Nasal cavity respiratory epithelium epithelial cell of viscerocranial mucosa (primary cell): ENCODE measurements at places on chromosomes 6 and 20. TPM values are rescaled to one million over a fixed set of nuclear protein-coding genes. Genes with fewer than 3 reads are reported as not detected.

Gene POM121L2
- total RNA-seq, result under 0.01 TPM in 1 of 2 replicates, not detected in the other

Gene SPAG4
- 3.2 and 5.1 TPM in 2 replicates for total RNA-seq

Gene ANKRD6
- 6.5 and 23.2 TPM in 2 replicates for total RNA-seq

Gene SGK2
- under 0.01 and 0.93 TPM in 2 replicates for total RNA-seq

Gene EGFL8
- total RNA-seq, result 0.34 and 1.3 TPM in 2 replicates

Gene NKX2-2
- not detected in 2 replicates for total RNA-seq

Gene CASS4
- total RNA-seq, result under 0.01 and 0.64 TPM in 2 replicates

Gene CCDC28A
- 12.0 and 13.5 TPM in 2 replicates for total RNA-seq

Gene SNX14
- 98.1 and 99.1 TPM in 2 replicates for total RNA-seq

Gene CCM2L
- total RNA-seq, result not detected in 2 replicates

Gene GUCA1A
- total RNA-seq, result not detected in 2 replicates

Gene BACH2
- total RNA-seq, result 0.68 and 5.1 TPM in 2 replicates

Gene MCCD1
- not detected in 2 replicates for total RNA-seq

Gene LRRN4
- total RNA-seq, result 0.07 TPM in 1 of 2 replicates, not detected in the other

Gene EFCAB8
- 0.36 and 0.68 TPM in 2 replicates for total RNA-seq

Gene TTBK1
- not detected in 2 replicates for total RNA-seq

Gene HLA-DPA1
- total RNA-seq, result 0.14 TPM in 1 of 2 replicates, not detected in the other

Gene RALGAPA2
- total RNA-seq, result 10.3 and 44.1 TPM in 2 replicates

Gene ISM1
- 0.14 and 0.34 TPM in 2 replicates for total RNA-seq

Gene PPP1R16B
- under 0.01 and 0.21 TPM in 2 replicates for total RNA-seq

Gene HFE
- 1.4 and 8.8 TPM in 2 replicates for total RNA-seq

Gene BPIFB1
- total RNA-seq, result 3.3 TPM in 1 of 2 replicates, not detected in the other

Gene ENPP3
- total RNA-seq, result 0.07 TPM in 1 of 2 replicates, not detected in the other

Gene SNAP25
- not detected in 2 replicates for total RNA-seq

Gene PPP1R3G
- total RNA-seq, result 0.34 and 0.93 TPM in 2 replicates

Gene OR2H2
- not detected in 2 replicates for total RNA-seq

Gene EDN3
- not detected in 2 replicates for total RNA-seq

Gene MYL9
- total RNA-seq, result 1.4 and 10.5 TPM in 2 replicates

Gene C6orf163
- total RNA-seq, result 0.68 and 3.2 TPM in 2 replicates

Gene ELOVL4
- total RNA-seq, result 5.8 and 13.7 TPM in 2 replicates

Gene AVP
- total RNA-seq, result not detected in 2 replicates

Gene GTSF1L
- not detected in 2 replicates for total RNA-seq

Gene RCAN2
- total RNA-seq, result under 0.01 TPM in 1 of 2 replicates, not detected in the other

Gene RIPPLY2
- total RNA-seq, result 0.64 TPM in 1 of 2 replicates, not detected in the other

Gene BPIFA1
- total RNA-seq, result 24.0 TPM in 1 of 2 replicates, not detected in the other

Gene SMPD2
- 13.0 and 17.8 TPM in 2 replicates for total RNA-seq

Gene AGER
- 0.14 and 0.34 TPM in 2 replicates for total RNA-seq

Gene LAMP5
- not detected in 2 replicates for total RNA-seq

Gene RBM38
- total RNA-seq, result 8.5 and 13.2 TPM in 2 replicates

Gene C2
- 0.71 and 1.0 TPM in 2 replicates for total RNA-seq

Gene SYCP2L
- 0.85 and 2.4 TPM in 2 replicates for total RNA-seq

Gene PAQR8
- 1.0 and 1.5 TPM in 2 replicates for total RNA-seq

Gene TGM2
- total RNA-seq, result 0.68 and 24.8 TPM in 2 replicates

Gene CLPSL2
- total RNA-seq, result not detected in 2 replicates

Gene MOG
- total RNA-seq, result not detected in 2 replicates

Gene NMBR
- total RNA-seq, result under 0.01 TPM in 1 of 2 replicates, not detected in the other

Gene CD24
- total RNA-seq, result 877 and 1,120 TPM in 2 replicates

Gene RBBP8NL
- under 0.01 and 1.1 TPM in 2 replicates for total RNA-seq

Gene CST5
- total RNA-seq, result not detected in 2 replicates

Gene VSTM2L
- total RNA-seq, result 1.4 and 7.4 TPM in 2 replicates

Gene SLC2A10
- 6.5 and 12.1 TPM in 2 replicates for total RNA-seq

Gene GNL1
- 30.9 and 31.4 TPM in 2 replicates for total RNA-seq

Gene HLA-DQA2
- not detected in 2 replicates for total RNA-seq

Gene TINAG
- not detected in 2 replicates for total RNA-seq
